ENCODE measurements at places on chromosomes 12 and 14.

- no peak for DNase-seq
These were observed 1.1 kb downstream of the EIF4B start for GRCh38 chr12:53007343-53007742.

DNA sequence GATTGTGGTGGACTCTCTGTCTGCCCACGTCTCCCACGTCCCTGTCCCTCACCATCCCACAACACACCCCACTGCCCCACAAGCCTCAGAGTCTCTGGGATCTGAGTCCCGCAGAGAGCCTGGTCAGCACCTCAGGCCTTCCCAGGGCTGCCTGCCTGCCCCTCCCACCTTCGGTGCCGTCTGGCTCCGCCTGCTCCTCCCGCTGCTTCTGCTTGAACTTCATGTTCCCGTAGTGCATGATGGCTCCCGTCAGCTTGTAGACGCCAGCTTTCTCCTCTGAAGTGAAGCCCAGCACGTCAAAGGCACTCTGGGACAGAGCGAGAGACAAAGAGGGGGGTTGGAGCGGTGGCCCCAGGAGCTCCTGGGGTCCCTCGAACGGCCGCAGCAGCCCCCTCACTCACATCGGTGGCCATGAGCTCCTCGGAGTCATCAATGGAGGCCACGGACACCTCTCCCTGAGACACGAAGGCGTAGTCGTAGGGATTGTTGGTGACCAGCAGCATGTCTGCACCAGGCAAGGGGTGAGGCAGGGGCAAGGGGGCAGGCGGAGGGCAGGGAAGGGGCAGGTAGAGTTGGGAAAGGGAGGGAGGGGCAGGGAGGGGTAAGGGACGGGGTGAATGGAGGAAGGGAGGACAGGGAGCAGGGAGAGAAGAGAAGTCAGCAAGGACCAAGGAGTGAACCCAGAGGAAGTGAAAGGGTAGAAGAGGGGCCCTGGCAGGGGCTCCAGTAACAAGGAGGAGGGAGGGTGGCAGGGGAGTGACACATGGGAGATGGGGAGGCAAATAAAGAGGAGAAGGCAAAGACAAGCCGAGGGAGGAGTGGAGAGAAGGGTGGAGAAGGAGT, 5.6 kb downstream of the MYH6 start:
- DNase-seq = no peak

- DNase-seq = no peak
These were observed 10.0 kb downstream of the AHNAK2 start for GRCh38 chr14:104968153-104968527.

- DNase-seq = no peak
These were observed 581.9 kb downstream of the ALG10 start for GRCh38 chr12:34604227-34604626.

GRCh38 chr14:74483321-74483720, 9.8 kb downstream of the NPC2 start:
- no peak for DNase-seq

DNA sequence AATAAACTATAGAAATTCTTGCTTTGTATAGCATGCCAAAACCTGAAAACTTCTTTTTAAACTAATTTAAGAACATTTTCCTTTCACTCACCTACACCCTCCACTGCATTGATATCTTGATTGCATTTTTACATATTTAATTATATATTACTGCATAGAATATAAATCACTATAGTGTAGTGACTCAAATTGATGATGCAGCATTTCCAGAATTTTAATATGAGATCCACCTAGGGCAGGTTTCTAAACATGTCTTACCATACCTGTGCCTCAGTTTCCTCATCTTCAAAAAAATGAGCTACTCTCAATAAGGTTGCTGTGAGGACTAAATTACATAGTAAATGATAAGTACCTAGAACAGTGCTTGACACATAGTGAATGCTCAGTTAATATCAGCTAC, 881.5 kb downstream of the RPS29 start:
- no peak for DNase-seq

- DNase-seq = peak; percentile 45
These were observed 24.8 kb downstream of the FOS start for GRCh38 chr14:75303381-75303789.

GRCh38 chr12:56261503-56262232, 3.5 kb upstream of the ANKRD52 start:
- no peak for DNase-seq

GRCh38 chr14:104140213-104140462, 1.8 kb downstream of the KIF26A start:
- DNase-seq = no peak

GRCh38 chr12:53842686-53843085, 90.9 kb upstream of the CISTR start:
- no peak for DNase-seq

- DNase-seq = no peak
These were observed 454.8 kb downstream of the AEBP2 start for GRCh38 chr12:19894050-19894449.

DNA sequence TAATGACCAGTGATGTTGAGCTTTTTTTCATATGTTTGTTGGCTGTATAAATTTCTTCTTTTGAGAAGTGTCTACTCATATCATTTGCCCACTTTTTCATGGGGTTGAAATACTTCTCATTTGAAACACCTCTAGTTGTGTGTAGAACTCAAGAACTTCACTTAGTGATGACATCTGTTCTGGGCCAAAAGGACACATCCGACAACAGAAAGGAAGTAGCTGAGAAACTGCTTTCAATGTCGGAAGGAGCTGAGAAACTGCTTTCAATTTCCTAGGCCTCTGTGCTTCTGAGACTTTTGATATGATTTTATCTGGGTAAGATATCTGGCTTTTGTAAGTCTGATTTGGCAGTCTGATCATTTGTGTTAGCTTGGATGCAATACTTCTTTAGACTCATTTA, 635.3 kb downstream of the TMTC2 start:
- DNase-seq = no peak

DNA sequence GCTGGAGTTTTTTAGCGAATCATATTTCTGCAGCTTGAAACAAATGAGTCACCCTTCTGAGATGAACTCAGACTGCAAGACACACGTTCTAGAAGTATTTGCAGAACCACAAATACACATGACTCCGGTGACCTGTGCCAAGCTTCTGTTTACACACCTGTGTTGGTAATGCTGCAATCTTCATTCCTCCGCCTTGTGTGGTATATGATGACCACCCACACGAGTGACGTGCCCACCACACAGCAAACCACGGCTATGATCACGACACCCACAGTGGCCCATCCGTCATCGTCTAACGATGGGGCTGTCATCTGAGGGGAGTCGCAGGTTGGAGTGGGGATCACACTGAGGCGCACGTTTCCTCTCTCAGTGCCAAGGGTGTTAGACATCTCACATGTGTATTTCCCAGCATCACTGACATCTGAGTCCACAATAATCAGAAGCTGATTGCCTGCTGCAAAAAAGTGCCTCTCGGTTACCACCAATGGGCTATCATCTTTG, 43.0 kb downstream of the LRIG3 start:
- no peak for DNase-seq

DNA sequence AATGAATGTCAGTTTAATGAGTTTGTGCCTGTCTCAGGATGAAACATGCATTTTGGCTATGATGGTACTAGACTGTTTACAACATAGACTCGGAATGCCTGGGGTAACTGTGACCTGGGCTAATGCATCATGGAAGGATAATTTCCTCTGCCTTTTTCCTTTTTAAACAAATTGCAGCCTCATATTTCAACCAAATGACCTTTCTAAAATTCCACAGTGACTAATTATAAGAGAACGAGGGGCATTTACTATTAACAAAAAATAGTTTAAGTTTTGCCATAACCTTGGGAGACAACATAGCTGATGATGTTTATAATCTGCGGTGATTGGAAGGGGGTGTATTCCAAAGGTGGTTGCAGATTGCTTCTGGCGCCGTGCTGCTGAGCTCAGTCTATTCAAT, 1140.5 kb downstream of the GALC start:
- DNase-seq = no peak

DNA sequence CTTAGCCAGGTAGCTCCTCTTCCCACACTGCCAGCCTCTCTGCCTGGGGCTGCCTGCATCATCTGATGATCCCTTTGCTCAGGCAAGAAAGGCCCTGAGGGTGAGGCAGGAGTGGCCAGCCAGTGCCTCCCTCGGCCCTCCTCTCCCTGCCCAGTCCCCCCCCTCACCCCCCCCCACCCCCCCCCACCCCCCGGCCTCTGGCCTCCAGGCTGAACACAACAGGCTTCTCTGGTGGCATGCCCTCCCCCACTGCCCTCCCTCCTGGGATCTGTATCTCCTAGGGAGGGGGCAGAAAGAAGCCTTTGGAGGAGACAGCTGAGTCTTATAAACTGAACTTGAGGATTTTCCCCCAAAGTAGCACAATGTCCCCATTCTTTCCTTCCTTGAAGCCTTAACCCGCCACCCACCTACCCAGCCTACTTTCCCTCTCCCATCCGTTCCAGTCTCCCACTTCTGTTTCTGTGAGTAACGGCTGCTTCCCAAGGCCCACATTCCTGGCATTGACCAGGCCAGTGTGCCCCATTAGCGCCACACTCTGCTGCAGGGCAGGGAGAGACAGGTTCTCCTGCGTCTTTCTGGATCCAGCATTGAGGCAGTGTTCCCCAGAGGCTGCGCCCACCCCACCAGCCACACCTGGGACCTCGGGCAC, 82.1 kb downstream of the B4GALNT3 start:
- DNase-seq = no peak

DNA sequence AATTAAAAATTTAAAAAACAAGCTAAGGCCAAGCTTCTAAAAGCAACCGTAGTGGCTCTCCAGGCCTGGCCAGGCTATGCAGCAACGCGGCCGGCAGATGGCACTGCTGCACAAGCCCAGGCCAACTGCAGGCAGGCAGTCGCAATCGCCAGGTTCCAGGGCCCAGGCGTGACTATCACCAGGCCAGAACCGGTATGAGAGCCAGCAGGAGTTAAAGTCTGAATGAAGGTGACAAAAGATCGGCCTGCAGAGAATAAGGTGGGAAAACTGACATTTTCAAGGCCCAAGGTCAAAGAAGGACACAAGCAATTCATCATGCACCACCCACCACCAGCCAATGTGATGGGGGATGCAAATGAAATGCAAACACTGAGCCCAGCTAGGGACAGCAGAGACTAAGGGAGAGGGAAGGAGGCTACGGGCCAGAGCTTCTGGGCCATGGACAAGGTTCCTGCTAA, 43.6 kb upstream of the ANO2 start:
- DNase-seq = peak; percentile 65

DNA sequence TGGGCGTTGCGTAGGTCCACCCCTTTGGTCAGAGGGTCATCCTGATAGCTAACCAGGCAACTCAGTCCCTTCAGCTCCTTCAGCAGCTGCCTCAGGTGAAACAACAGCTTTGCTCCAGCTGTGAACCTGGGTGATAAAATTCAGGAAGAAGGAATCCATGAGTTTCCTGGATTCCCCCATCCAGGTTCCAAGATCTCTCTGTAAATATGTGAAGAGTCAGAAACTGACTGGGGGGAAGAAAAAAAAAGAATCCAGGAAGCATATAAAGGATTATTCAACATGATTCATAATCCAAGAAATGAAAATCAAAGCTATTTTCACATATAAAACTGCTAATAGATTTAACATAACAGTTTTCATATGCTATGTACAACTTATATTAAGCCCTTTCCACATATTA, 8.6 kb downstream of the STAT2 start:
- no peak for DNase-seq

- no peak for DNase-seq
These were observed 66.5 kb downstream of the ATP23 start for GRCh38 chr12:58007875-58008274.

DNA sequence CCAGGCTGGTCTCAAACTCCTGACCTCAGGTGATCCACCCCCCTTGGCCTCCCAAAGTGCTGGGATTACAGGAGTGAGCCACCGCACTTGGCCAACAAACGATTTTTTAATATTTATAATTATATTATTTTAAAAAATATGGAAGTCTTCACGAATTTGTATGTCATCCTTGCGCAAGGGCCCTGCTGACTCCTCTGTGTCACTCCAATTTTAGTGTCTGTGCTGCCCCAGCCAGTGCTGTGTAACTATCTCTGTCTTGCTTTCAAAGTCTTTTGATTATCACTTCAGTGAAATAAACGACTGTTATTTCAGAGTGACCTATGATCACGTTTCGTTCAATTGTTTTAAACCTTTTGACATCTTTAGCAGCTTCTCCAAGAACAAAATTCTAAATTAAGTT, 13.1 kb upstream of the MMP17 start:
- DNase-seq = no peak

GRCh38 chr14:61478971-61479473, 157.6 kb downstream of the PRKCH start:
- DNase-seq = no peak

- no peak for DNase-seq
These were observed 12.3 kb downstream of the HMGA2 start for GRCh38 chr12:65836419-65837197.

- DNase-seq = no peak
These were observed 173.6 kb upstream of the EEA1 start for GRCh38 chr12:93102744-93103143.

GRCh38 chr14:72792051-72792788, 101.7 kb downstream of the DPF3 start:
- DNase-seq = no peak

GRCh38 chr12:53221203-53222080, 10.6 kb downstream of the RARG start:
- DNase-seq = no peak

- no peak for DNase-seq
These were observed 12.5 kb upstream of the RCOR1 start for GRCh38 chr14:102579696-102580549.

GRCh38 chr14:32190673-32191072, 11.2 kb upstream of the RNU6-7 start:
- DNase-seq = no peak

DNA sequence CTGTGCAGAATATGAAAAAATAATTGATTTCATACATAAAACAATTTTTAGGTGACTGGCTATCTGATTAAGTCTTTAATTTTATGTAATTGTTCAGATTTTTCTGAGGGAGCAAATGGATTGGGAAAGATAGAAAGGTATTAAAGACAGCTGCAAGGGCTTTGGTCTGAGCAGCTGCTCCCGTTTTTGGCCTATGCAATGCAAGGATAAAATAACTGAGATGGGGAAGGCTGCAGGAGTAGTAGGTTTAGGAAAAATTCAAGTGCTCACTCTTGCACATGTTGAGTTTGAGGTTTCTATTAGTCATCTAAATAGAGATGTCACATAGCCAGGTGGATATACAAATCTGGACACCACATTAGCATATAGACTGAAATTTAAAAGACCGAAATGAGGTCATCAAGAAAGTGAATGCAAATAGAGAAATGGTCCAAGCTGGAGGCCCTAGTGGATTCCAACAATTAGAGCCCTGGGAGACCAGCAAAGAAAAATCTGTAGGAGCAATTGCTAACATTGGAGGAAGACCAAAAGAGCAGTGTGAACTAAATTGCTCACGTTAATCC, 144.0 kb downstream of the PPFIA2 start:
- DNase-seq = no peak

DNA sequence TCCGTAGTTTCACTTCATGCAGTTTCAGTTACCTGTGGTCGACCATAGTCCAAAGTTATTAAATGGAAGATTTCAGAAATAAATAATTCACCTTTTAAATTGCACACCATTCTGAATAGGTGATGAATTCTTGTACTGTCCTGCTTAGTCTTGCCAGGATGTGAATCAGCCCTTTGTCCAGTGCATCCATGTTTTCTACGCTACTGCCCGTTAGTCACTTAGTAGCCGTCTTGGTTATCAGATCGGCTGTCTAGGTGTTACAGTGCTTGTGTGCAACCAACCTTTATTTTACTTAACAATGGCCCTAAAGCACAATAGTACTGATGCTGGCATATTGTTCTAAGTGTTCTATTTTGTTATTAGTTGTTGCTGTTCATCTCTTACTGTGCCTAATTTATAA, 146.7 kb downstream of the ACSS3 start:
- no peak for DNase-seq

Data from stimulated activated CD4-positive, alpha-beta T cell treated with anti-CD3 and anti-CD28 coated beads, Interleukin-12 subunit alpha, Interleukin-12 subunit beta, amount 100 ng/mL, for 48 hours (primary cell).